Breast epithelium (tissue), 4 donors: ENCODE measurements at places on chromosomes 6 and 20. TPM values are rescaled to one million over a fixed set of nuclear protein-coding genes. Genes with fewer than 3 reads are reported as not detected.

- no peak for DNase-seq
Observed at GRCh38 chr20:15139522-15139921, 802.1 kb upstream of the FLRT3 start.

- DNase-seq: no peak
Observed at GRCh38 chr6:90534337-90535025, 52.4 kb downstream of the MAP3K7 start.

- no peak for DNase-seq
Observed at GRCh38 chr6:72287801-72288200, 334.1 kb upstream of the KCNQ5 start.

DNA sequence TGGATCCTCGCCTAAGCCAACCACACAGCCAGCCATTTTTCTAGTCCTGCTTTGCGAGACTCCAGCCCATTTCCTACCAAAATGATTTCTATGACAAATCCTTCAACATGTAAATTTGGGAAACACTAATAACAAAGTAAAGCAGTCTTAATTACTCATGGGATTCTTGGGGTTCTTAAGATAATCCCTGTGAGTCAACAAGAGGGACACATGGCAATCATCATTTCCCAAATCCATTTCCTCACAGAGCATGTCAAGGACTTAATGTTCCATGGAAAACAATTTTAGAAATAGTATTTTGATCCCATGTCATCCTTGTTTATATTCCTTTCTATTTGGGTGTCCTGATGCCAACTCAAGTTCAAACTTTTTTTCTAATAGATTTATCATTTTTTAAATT lies 322.7 kb upstream of the NOX3 start:
- DNase-seq: no peak

- peak; percentile 9 for DNase-seq
Observed at GRCh38 chr6:168126566-168127383, 47.8 kb upstream of the FRMD1 start.

GRCh38 chr6:110537208-110538123 lies 61.1 kb upstream of the SLC22A16 start:
- DNase-seq: no peak

- no peak for DNase-seq
Observed at GRCh38 chr6:97174471-97174870, 108.5 kb downstream of the MMS22L start.

GRCh38 chr6:56026455-56027180 lies 151.2 kb upstream of the BMP5 start:
- DNase-seq: no peak

GRCh38 chr6:100194535-100194934 lies 200.5 kb upstream of the MCHR2 start:
- DNase-seq: no peak

DNA sequence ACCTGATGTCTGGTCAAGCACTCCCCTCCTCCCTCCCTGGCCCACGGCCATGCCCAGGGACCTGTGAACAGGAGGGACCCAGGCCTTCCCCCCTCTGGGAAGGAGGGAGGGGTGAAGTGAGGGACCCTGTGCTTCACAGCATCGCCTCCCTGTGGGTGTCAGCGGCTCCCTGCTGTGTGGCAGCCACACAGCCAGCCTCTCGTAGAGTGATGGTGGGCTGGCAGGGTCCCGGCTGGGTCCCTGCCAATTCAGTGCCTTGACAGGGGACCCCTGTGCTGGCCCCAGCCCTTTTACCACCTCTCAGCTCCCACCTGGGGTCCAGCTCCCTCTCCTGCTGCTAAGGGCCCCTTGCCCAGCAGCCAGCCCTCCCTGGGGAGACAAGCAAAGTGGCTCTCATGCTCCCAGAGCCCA lies 31.3 kb upstream of the GRM4 start:
- no peak for DNase-seq

- no peak for DNase-seq
Observed at GRCh38 chr6:90940812-90941481, 354.1 kb upstream of the MAP3K7 start.

- no peak for DNase-seq
Observed at GRCh38 chr20:33578510-33578909, 83.6 kb upstream of the C20orf144 start.

DNA sequence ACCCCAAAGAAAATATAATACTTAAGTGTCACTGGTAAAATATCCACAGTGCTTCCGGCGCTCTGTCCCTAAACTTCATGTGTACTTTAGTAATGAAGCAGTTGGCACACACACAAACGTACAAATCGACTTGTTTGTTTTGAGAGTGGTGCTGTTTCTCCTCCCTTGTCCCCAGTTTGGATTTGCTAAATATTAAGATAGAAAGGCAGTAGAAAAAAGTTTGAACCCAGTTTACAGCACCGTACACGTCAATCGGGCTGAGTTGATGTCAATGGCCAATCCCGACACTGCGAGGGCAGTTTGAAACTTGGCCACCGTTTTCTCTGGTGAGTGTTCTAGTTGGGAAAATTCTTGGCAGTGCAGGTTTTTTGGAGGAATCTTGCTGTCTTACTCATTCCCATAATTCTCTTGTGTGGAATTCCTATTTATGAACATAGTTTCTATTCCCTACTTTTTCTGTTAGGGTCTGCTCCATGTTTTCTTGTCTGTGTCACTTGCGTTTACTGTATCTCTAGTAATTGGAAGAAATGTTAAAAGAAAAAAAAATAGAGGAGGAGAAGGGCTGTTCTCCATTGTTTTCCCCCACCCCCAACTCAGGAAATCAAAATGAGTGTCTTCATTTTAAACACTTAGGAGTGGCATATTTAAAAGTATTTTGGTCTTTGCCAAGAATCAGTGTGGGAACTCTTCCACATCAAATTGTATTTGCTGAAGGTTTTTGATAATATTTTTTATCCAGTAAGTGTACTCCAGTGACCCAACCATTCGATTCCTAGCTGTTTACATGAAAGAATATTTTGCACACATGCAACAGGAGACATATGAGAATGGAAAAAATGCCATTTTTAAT lies 72.3 kb downstream of the OR2B2 start:
- no peak for DNase-seq

- DNase-seq: no peak
Observed at GRCh38 chr20:22717466-22717865, 133.1 kb upstream of the FOXA2 start.

Gene APOM
- 4.6 TPM for total RNA-seq

Gene RNF114
- 224 TPM for total RNA-seq

Gene FAM209B
- not detected for total RNA-seq

Gene SAPCD1
- not detected for total RNA-seq

Gene SPEF1
- total RNA-seq: not detected

Gene AK9
- total RNA-seq: 8.8 TPM

Gene CYP39A1
- total RNA-seq: 1.6 TPM

Gene MRAP2
- total RNA-seq: 9.4 TPM

Gene RTEL1
- total RNA-seq: 12.5 TPM

Gene MEI4
- total RNA-seq: not detected
